ENCODE measurements at places on chromosomes 2 and 18.

DNA sequence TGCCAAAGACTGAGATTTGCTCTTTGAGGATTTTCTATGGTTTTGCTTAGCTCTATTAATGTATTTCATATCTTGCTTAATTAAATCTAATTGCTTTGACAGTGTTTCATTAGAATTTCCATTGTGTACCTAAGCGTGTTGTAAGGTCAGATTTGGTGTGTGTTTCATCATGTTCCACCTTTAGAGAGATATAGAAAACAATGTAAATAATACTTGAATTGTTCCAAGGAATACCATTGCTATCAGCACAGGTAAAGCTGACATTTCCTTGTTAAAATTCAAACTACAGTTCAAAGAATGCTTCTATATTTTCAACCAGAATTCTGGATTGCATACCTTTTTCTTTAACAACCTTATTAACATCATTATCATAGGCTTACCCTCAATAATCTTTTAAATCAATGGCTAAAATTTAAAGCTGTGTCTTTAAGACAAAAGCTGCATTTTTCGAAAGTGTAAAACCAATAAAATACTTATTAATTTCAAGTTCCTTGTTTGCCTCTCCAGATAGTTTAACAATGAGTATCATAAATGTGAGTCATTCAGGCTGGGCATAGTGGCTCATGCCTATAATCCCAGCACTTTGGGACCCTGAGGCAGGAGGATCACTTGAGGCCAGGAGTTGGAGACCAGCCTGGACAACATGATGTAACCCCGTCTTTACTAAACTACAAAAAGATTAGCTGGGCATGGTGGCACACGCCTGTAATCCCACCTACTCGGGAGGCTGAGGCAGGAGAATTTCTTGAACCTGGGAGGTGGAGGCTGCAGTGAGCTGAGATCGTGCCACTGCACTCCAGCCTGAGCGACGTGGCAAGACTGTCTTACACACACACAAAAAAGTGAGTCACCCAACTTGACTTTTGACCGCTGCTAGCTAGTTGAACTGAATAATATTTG lies 188.0 kb upstream of the PKDCC start:
- DNase-seq = no peak

DNA sequence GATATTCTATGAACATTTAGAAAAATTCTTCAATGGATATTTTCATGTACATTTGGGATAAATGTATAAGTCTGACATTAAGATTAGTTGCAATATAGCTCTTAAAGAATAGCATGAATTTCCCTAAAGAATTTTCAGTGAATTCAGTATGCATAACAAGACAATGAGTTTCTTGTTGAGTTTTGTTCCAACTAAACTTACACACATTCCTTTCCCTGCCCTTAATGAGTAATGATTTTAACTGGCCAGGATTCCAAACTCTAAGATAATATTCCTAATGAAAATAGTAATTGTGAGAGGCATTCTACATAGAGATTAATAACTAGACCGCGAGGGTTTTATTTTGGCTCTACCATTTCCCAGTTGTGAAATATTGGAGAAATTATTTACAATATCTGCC lies 390.3 kb upstream of the GALNT5 start:
- DNase-seq = no peak

DNA sequence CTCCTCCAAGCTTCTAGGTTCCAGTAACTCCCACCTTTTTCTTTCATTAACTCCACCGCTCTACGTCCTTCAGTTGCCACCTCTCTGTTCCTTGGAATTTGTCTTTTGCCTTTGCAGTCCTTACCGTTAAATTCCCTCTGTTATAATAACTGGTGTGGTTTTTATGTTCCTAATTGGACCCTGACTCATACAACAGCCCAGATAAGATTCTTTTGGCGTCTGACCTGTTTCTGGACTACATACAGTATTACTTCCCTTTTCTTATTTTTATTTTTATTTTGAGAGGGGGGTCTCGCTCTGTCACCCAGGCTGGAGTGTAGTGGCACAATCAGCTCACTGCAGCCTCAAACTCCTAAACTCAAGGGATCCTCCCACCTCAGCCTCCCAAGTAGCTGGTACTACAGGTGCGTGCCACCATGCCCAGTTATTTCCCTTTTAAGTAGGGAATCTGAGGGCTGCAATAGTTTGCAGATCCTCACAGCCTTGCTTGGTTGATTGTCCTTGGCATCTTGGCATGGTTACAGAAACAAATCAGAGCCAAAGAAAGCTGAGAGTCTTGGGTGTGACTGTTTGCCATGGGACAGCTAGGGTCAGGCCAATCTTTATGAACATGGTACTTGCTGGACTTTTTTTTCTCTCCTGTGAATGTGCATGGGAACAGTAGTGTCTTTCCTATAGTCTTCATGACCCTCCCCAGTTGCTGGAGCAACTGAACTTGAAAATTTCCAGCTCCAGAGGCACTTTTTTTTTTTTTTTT lies 22.0 kb downstream of the TCF23 start:
- no peak for DNase-seq

- DNase-seq = peak; percentile 53
These were observed 55.4 kb upstream of the THOC1 start for GRCh38 chr18:323253-323622.

GRCh38 chr2:5067816-5068215 lies 624.4 kb upstream of the SOX11 start:
- DNase-seq = no peak

GRCh38 chr2:23621616-23622015 lies 236.6 kb downstream of the KLHL29 start:
- DNase-seq = no peak

DNA sequence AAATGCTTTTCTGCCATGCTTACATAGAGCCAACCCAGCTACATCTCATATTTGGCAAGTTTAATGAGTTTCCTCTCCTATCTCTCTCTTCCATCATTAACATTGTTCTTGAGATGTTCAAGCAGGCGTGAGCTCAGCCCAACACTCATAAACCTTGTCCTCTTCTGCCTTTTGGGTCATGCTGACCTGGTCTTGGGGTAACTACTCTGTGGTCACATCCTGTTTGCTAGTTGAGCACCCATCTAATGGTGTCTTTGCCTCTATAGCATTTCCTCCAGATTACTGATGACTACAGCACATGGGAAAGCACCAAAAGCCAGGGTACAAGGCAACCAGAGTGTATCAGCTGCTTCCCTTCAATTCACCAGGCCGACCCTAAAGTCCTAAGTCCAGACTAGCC lies 366.9 kb upstream of the HNRNPA3 start:
- no peak for DNase-seq

GRCh38 chr18:75349668-75350511 lies 77.6 kb downstream of the SMIM21 start:
- DNase-seq = no peak

GRCh38 chr18:59861963-59862819 lies 37.6 kb upstream of the PMAIP1 start:
- no peak for DNase-seq

- DNase-seq = no peak
These were observed 76.9 kb upstream of the ASB18 start for GRCh38 chr2:236341067-236341466.

DNA sequence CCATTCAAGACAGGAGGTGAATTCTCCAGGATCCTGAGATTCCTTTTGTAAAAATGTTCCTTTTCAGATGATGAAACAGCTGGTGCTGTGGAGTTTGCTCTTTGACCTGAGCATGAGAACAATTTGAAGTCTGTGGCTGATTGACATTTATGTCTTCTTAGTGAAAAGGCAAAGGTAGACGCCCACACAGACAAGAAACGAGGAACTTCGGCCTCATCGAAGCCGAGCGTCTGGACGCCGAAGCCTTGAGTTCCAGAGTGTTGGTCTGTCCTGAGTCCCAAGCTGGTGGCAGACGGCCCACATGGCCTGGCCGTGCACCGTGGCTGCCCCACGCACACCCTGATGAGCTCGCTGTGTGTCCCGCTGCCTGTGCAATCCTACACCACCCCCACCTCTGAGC lies 20.7 kb upstream of the SNTG2 start:
- DNase-seq = no peak
